ENCODE measurements at places on chromosomes 3 and 15.

DNA sequence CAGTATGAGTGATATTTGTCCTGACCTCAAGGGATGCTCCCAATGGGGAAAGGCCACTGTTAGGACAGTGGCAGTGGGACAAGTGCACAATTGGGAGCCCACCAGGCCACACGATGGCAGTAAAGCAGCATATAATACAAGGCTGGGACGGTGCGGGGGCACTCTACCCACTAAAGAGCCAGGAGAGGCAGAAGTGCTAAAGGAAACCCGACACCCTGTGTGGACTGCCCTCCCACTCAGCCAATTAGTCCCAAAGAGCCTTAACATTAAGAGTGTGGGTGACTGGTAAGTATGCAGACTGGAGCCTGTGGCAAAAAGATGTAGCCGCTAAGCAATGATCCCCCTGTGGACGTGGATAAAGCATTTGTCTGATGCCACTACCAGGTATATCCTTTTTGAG, 8.2 kb upstream of the ZNF589 start:
- peak; percentile 93 for DNase-seq

GRCh38 chr3:114928989-114929640, 218.0 kb downstream of the ZBTB20 start:
- DNase-seq, result no peak

GRCh38 chr3:72192572-72192971, 407.6 kb upstream of the PROK2 start:
- DNase-seq, result no peak

GRCh38 chr3:149971403-149972075, 844 bp upstream of the PFN2 start:
- peak; percentile 73 for DNase-seq

- no peak for DNase-seq
Measured at GRCh38 chr3:132004571-132004970, 30.2 kb downstream of the CPNE4 start.

DNA sequence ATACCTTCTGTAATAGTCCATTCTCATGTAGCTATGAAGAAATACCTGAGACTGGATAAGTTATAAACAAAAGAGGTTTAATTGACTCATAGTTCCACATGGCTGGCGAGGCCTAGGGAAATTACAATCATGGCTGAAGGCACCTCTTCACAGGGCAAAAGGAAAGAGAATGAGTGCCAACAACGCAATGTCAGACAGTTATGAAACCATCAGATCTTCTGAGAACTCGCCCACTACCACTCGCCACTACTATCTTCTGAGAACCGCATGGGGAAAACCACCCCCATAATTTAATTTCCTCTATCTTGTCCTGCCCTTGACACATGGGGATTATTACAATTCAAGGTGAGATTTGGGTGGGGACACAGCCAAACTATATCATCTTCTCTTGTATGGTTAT, 406.8 kb upstream of the CBLB start:
- DNase-seq, result no peak

GRCh38 chr3:50078622-50079021, 10.1 kb upstream of the RBM5 start:
- peak; percentile 23 for DNase-seq

- no peak for DNase-seq
Measured at GRCh38 chr3:156665291-156665690, 9.1 kb upstream of the TIPARP start.

DNA sequence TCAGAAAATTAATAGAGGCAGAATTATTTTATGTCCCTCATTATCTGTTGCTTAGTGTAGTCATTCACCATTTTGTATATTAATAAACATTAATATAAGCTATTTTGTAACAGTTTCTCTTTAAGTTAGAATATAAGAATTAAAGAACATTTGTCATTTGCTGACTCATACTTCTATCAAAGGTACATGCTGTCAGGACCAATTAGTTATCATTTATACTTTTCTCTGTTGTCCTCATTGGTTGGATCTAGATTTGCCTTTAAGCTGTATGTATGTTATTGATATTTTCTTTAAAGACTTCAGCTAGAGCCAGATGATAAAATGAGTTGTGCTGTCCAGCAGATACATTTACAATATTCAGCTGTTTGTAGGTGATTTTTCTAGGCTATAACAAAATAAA, 168.4 kb upstream of the MLF1 start:
- DNase-seq, result no peak

DNA sequence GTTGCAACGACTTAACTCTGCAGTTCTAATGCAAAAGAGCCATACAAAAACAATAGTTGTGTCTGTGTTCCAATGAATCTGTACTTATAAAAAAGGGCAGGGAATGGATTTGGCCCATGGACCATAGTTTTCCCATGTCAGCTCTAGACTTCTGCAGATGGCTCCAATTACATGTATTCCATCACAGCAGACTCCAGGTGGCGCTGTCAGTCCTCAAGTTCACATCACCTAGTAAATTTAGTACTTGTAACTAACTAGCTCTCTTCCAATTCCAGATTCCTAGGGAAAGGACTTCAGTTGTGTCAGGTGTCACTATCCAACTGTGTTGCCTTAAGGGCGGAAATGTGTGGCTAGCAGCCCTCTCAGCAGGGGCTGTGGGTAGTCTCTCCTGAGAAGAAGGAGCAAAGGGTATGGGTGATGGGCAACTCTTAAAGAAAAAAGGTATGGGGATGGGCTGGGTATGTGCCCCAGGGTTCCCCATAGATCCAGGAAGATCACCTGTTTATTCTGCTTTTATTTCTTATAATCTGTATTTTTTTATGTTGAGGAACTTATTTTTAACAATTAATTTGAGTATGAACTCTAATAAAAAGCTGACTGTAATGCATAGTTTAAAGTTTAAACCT, 36.2 kb downstream of the BBS4 start:
- peak; percentile 80 for DNase-seq

DNA sequence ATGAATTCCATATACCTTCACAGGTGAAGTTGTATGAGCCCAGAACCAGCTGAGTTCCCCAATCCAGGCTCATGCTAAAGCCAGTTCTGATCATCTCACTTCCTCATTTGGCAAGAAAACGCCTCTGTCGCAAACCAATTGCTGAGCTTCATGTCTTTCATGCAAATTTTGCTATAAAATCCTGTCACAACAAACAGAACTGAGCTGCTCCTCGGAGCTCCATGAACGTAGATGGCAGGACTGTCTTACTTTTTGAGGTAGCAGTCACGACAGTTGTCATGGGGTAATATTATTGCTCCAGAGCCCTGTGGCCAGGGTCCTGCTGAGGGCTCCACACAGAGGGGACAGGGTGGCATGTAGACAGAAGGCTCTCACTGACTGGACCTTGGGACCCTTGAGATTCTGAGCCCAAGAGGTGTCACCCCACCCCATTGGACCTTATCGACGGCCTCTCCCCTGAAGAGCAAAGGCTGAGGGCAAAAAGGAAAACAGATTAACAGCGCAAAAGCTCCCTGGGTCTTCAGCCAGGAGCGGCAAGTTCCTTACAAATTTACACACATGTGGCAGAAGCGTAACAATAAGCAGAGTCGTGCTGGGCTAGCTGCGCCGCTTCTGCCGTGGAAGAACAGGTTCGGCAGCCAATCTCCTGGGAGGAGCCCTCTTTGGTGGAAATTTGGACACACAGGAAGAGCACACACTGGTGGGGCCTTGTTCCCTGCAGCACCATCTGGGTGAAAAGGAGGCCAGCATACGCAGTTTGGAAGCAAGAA, 249.2 kb downstream of the OPA1 start:
- DNase-seq, result no peak
